Germinal center (tissue), 1 donor: ENCODE measurements at places on chromosomes 3 and 15.

- DNase-seq = no peak
These were observed 7.5 kb downstream of the MYNN start for GRCh38 chr3:169780742-169781141.

DNA sequence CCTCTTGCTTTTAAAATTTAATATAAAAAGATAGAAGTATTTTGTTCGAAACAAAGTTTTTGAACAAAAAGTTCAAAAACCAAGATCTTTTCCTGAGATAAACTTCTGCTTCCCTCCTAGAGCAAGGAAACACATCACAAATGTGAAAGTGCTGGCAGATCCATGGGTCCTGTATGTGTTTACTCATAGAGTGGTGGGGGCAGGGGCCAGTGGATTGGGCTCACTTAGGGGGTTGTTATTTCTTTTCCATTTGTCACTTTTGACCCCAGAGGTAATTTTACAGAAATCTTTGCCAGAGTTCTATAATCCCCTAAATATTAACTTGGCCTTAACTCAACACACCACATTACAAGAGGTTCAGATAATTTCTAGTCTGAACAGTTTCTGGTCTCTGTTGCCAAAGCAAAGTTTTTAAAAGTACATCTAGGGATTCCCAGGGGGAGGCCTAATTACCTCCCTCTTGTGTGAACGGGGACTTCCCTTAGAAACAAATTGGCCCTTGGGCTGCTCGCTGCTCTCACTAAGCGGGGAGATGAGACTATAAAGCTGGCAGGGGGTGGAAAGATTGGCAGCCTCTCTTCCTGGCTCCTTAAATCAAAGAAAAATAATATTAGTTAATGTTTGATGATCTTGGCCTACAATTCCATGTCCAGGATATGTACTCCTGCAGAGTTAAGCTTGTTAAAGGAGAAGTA, 66.8 kb upstream of the PTX3 start:
- no peak for DNase-seq

DNA sequence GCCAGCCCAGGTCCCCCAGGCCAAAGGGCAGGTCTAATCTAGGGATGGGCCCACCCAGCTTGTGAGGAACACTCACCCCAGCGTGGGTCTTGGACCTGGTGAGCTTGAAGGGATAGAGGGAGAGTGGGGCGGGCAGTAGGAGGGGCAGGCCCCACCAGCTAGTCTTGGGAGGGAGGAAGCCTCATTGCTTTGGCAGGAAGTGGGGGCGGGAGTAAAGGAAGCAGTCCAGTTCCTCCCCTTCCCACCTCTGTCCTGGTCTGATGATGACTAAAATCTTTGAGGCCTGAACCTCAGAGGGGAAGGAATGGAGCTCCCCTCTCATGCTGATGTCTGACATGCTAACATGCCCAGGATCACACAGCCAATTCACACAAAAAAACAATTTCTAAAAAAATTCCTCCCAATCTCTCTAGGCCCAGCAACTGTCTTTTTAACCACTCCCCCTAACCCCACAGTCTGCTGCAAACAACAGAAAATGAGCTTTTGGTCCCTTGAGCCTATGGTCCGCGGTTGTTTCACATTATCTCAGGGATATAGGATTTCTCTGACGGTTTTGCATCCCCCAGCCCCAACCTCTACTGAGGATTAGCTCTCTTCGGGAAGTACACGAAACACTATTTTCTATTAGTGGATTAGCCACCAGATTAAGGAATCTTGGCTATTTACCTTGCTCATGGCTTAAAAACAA, 30.7 kb upstream of the DUSP7 start:
- DNase-seq = no peak

- DNase-seq = no peak
These were observed 17.8 kb upstream of the TXNRD3 start for GRCh38 chr3:126672741-126673140.

GRCh38 chr15:67945951-67946700, 106.3 kb upstream of the RNU6-1 start:
- no peak for DNase-seq

DNA sequence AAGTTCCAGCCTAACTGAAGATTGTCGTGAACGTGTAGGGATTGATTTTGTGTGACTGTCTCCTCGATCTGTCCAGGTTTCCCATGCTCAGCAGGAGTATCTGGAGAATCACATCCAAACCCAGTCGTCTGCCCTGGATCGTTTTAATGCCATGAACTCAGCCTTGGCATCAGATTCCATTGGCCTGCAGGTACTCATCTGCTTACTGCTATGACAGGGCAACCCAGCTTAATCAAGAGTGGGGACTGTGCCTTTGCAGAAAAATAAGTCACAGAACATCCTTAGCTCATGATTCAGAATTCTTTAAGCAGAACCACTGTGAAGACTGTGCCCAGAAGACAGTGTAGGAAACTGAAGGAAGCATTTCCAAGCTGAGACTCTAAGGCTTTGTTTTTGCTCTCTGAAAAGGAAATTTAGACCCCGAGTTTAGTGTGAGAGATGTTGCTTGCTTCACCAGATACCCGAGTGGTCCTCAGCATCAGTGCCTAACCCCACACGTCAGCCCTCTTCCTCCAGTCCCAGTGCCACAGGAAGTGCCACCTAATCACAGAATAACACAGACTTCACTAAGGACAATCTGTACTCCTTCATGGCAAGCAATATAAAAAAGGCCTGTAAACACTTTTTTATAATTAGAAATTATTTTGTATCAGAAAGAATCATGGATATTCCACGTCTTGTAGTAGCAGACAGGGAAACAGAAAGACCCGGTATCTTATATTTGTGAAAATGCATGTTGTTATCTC, 34.2 kb downstream of the MYZAP start:
- no peak for DNase-seq

- DNase-seq = no peak
These were observed 29.5 kb upstream of the MAGI1 start for GRCh38 chr3:66068255-66068654.

GRCh38 chr15:36925653-36926426, 174.5 kb downstream of the MEIS2 start:
- DNase-seq = no peak

DNA sequence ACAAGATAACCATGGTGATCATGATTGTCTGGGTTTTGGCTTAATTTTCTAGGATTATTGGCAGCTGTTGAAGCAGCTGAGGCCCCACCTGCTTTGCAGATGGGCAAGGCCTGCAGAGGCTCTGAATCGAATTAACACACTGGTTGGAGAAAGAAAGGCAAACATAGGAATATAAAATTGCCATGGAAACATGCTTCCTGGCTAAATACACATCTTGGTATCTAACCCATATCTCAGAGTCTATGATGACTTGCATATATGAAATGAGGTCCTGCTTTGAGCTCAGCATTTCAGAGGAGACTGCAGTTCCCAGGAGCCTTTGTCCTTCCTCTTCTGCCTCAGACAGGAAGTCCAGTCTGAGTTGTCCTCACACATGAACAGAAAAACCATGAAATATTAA, 24.3 kb upstream of the SV2B start:
- DNase-seq = no peak

DNA sequence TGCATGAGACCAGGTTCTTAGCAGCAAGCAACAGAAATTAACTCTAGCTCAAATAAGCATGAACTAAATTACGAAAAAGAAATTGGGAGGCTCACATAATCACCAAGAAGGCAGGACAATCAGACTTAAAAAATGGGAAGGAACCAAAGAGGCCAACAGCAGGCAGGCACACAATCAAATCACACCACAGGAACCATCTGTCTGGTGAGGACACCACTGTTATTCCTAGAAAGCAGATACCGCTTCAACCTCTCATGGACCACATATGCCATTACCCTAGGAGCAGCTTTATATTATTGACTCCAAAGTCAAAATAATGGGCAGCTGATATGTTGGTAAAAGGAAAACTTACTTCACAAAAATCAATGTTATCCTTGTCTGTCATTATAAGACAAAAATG, 51.6 kb downstream of the SUCLG2 start:
- DNase-seq = no peak

GRCh38 chr3:170910542-170910941, 2.1 kb upstream of the EIF5A2 start:
- DNase-seq = no peak

DNA sequence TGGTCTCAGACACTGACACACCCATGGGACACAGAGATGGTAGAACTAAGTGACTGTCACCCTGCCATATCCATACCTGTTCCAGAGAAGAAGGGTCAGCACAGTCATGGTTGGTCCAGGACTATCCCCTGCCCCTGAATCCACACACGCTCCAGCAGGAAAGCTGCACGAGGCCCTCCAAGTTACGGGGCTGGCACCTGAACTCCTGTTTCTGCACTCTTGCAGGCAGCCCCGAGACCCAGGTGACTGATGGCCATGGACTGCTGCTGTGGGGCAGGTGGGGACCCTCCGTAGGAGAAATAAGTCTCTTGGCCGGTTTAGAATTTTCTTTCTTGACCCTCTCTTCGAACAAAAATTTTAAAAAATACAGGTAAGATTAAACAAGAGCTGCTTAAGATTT, 30.6 kb downstream of the CHDH start:
- DNase-seq = no peak

GRCh38 chr3:188664795-188665194, 507.0 kb upstream of the TPRG1 start:
- DNase-seq = peak; percentile 11

DNA sequence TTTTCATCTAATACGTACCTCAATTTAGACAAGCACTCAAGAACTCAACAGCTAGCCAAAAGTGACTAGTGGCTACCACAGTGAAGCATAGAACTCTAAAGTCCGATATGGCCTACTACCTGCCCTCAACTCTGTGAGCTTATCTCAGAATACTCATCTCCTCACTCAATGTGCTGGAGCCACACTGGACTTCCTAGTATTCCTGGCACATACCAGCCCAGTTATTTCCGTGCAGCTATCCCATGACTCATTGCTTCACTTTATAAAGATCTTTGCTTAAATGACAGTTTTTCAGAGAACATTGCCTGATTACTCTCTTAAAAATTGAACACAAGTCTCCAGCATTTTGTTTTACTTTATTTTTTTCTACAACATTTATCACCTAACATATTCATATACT, 524.7 kb downstream of the PYDC2 start:
- DNase-seq = no peak

DNA sequence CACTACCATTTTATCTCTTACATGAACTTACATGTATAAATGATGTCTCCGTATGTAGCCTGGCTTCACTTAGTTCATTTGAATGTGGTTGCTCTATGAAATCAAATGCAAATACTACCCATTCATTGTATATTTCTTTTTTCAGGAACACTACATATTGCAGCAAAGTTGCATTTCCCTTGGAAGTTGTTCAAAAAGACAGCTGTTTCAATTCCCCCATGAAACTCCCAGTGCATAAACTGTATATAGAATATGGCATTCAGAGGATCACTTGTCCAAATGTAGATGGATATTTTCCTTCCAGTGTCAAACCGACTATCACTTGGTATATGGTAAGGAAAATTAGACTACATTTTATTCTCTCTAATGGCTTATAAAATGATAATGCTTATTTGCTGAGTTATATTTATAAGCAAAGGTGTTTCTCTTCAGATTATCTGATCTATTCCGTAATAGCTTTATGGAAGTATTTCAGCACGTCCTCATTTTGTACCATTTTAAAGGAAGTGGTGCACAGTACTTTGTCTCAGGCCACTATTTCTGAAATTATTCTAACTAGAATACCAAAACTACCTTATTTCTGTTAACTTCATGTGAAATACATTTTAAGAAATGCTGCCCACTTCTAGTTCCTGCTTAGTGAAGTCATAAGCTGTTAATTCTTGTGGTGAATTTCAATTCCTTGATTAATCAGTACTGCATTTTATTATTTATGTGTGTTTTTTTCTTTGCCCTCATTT, 95.1 kb downstream of the IL1RAP start:
- DNase-seq = no peak
